ENCODE measurements at places on chromosomes 11 and 22. TPM values are rescaled to one million over a fixed set of nuclear protein-coding genes. Genes with fewer than 3 reads are reported as not detected.
A peak's percentile ranks its signal among the peaks of the same experiment; 100 is the strongest.

DNA sequence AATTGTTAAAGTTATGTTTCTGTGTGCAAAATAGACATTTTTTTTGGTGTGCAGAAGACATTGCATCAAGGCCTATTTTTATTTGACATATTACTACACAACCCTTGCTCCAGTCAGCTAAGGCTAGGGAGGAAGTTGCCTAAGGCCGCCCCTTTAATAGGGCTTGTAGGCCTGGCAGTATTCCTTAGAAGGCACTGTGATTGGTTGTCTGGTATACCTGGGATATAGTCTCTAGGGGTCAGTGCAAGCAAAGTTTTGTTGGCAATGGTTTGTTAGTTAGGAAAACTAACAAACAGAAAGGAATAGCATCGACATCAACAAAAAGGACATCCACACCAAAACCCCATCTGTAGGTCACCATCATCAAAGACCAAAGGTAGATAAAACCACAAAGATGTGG is 16.9 kb downstream of the CCDC15 start:
- H3K27ac ChIP-seq = no peak overlapping the region
- no peaks in the 10 kb centered on the region for H3K4me1 ChIP-seq
- no peaks in the 10 kb centered on the region for H3K36me3 ChIP-seq
- no peaks in the 10 kb centered on the region for H3K27me3 ChIP-seq

DNA sequence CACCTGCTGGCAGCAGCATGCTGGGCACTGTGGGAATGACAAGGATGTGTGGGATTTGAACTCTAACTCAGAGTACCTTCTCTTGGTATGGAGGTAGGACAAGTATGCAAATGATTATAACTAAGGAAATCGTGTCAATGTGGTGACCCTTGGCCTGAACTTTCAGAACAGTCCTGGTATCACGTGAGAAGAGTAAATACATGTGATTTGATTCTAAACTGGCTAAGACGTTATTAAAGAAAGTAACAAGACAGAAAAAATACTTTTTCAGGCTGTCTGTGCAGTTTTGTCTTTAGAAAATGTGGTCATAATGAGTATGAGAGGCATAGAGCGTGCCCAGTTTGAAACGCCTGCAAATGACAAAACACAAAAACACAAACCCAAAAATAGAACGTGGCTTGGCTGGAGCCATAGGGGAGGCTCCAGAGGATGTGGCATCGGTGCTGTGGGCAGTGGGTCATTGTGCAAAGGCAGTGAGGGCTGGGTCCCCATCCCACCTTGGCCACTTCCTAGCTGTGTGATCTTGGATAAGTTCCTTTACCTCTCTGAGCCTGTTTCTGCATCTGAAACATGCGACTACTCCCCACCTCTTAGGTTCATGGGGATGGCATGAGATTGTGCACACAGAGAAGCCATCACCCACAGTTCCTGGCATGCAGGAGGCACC is 18.4 kb upstream of the IL2RB start:
- no peaks in the 10 kb centered on the region for H3K36me3 ChIP-seq
- no peak for DNase-seq
- H3K27me3 ChIP-seq = no peaks in the 10 kb centered on the region
- H3K4me3 ChIP-seq = no peak overlapping the region
- peaks cover 5% of the 10 kb centered on the region for H3K4me1 ChIP-seq

DNA sequence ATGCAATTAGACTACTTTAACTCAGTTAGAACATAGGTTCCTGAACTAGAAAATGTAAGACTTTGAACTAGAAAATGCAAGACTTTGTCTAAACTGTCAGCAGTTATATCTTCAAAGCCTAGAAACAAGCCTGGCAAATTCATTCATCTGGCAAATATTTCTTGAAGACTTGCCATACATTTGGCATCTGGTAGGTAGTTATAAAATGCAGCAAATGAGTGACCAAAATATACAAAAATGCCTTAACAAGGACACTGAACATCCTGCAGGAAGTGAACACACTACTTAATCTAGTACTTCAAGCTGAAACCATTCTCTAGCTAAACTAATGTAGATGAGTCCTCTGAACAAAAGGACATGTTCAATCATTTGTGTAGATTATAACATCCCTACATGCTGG is 84.7 kb upstream of the SCUBE2 start:
- no peaks in the 10 kb centered on the region for H3K27me3 ChIP-seq
- H3K36me3 ChIP-seq = no peaks in the 10 kb centered on the region
- no peak overlapping the region for H3K4me3 ChIP-seq
- no peak for DNase-seq
- H3K4me1 ChIP-seq = no peaks in the 10 kb centered on the region

- H3K4me3 ChIP-seq = no peak overlapping the region
- DNase-seq = no peak
- peaks cover 54% of the 10 kb centered on the region for H3K36me3 ChIP-seq
Observed at GRCh38 chr11:67248653-67249052, 17.6 kb upstream of the GRK2 start.

- DNase-seq = no peak
- H3K4me3 ChIP-seq = no peak overlapping the region
- H3K4me1 ChIP-seq = no peaks in the 10 kb centered on the region
Observed at GRCh38 chr11:16193897-16194381, 162.4 kb downstream of the SOX6 start.

DNA sequence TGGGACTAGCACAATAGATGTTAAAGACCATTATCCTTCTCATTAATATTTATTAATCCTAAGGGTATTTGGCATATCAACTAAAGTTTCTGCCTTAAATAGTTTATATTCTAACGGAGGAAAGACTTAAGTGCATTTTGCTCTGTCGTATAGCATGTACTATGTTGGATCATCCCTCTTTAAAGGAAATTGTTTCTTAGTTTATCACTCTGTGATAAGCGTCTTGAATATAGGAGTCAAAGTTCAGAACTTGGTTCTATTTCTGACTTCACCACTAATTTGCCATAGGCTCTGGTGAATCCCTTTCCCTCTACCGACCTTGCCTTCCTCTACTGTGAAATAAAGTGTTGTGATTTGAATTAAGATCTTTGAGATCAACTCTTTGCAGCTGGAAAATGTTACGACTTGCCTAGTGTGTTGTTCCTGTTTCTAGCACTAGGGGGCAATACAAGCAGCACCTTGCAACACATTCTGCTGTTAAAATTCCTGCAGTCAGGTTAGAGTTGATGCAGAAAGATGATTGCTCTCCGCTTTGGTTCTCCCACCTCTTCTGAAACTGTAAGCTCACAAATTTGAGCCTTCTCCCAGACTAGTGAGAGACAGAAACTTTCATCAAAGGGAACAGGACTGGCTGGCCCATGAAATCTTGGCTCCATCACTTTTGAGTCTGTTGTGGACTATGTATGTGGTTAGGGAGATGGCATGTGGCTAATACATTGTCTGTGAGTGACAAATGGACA is 27.8 kb upstream of the ZNRF3 start:
- H3K27ac ChIP-seq = no peak overlapping the region
- DNase-seq = peak; percentile 76
- no peaks in the 10 kb centered on the region for H3K27me3 ChIP-seq
- no peaks in the 10 kb centered on the region for H3K4me1 ChIP-seq
- H3K4me3 ChIP-seq = no peak overlapping the region

DNA sequence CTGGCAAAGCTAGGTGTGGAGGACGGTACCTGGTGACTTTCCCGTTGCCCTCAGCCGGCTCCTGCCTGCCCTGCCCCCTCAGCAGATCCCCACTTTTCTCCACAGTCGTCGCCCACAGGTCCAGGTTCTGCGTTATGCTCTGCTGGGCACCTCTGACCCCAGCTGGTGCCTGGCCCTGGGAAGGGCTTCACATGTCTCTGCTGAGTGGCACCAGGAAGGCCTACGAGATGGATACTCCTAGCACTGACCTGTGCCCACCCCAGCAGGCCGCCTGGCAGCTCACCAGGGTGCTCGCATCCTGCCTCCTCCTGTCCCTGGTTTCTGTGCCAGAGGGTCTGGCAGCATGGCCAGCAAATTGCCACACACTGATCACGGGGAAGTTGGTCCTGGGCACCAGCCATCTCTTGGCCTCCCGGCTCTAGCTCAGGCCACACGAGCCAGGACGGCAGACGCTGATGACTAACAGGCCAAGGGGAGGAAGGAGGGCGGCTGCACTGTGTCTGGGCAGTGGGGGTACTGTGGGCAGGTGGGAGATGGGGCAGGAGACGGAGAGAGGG is 13.8 kb downstream of the CARS1 start:
- no peaks in the 10 kb centered on the region for H3K4me1 ChIP-seq
- H3K27ac ChIP-seq = no peak overlapping the region
- DNase-seq = no peak
- no peaks in the 10 kb centered on the region for H3K27me3 ChIP-seq

DNA sequence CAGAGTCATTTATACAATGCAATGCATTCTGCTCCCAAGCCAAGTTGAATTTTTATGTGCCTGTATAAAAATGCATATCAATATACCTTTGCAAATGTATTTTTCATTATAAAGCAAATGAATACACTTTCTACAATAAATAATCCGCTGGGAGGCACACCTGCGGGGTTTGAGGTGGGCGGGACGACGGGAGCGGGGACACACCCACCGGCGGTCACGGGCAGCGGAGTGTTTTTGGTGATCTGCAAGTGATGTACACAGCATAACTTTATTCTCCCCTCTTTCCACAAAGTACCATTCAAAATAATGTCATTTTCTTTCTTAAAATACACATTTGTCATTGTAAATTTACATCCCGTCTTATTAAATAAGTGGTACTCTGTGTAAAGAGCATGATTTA is 54.1 kb downstream of the BRD1 start:
- H3K4me3 ChIP-seq = no peak overlapping the region
- no peak for DNase-seq
- no peak overlapping the region for H3K27ac ChIP-seq
- no peaks in the 10 kb centered on the region for H3K27me3 ChIP-seq

- H3K4me3 ChIP-seq = no peak overlapping the region
- no peaks in the 10 kb centered on the region for H3K36me3 ChIP-seq
- no peak overlapping the region for H3K27ac ChIP-seq
- H3K4me1 ChIP-seq = no peaks in the 10 kb centered on the region
- no peaks in the 10 kb centered on the region for H3K27me3 ChIP-seq
Observed at GRCh38 chr11:76637491-76638269, 32.9 kb downstream of the LRRC32 start.

DNA sequence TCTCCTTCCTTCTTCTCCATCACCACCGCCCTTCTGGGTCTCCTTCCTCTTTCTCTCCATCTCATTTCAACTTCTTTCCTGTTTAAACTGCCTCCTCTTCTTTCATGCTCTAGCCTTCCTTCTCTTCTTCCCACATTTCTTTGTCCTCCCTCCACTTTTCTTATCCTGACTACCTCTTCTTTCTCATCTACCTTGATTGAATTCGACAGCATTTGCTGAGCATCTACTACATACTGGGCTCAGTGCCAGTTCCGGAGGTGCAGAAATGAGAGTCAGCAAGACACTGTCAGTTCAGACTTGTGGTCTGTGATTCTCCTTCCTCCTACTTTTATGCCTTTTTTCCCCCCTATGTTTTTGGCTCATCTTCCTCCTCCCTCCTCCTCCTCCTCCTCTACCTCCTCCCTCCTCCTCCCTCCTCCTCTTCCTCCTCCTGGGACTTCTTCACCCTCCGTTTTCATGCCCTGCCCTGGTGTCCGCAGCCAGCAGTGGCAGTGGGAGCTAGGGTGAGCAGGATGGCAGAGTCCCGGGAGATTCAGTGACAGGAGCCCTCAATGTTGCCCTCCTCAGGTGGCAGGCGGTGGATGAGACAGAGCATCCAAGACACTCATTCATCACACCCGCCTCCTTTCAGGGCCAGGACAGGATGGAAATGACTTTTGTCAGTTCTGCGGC is 146.0 kb upstream of the SEZ6L start:
- no peak for DNase-seq
- H3K4me1 ChIP-seq = no peaks in the 10 kb centered on the region
- H3K27me3 ChIP-seq = no peaks in the 10 kb centered on the region
- no peaks in the 10 kb centered on the region for H3K36me3 ChIP-seq
- no peak overlapping the region for H3K4me3 ChIP-seq

DNA sequence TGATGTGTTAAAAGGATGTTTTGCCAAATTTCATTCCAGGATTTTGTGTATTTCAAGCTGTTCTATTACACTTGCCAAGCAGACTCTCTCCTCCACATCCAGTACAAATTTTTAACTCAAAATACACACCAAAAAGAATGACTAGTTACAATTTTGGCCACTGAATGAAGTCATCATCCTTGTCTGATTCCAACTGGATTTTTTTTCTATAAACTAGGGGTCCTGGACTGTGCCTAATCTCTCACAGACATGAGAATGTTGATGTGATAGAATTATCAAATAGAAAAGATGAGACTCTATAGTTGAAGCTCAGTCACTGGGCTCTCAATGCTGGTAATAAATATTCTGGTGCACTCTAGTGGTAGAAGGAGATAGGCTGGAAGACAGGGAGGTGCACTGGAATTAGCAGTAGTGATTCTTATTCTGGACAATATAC is 85.8 kb downstream of the FANCF start:
- H3K4me1 ChIP-seq = no peaks in the 10 kb centered on the region
- no peak overlapping the region for H3K4me3 ChIP-seq
- H3K27me3 ChIP-seq = no peaks in the 10 kb centered on the region
- no peak overlapping the region for H3K27ac ChIP-seq

GRCh38 chr11:108204929-108205499 is 17.4 kb downstream of the NPAT start:
- no peak overlapping the region for H3K27ac ChIP-seq
- H3K4me3 ChIP-seq = no peak overlapping the region
- H3K36me3 ChIP-seq = no peaks in the 10 kb centered on the region
- no peaks in the 10 kb centered on the region for H3K4me1 ChIP-seq
- H3K27me3 ChIP-seq = no peaks in the 10 kb centered on the region
- no peak for DNase-seq

- H3K27me3 ChIP-seq = no peaks in the 10 kb centered on the region
- H3K4me3 ChIP-seq = no peak overlapping the region
- peaks cover 18% of the 10 kb centered on the region for H3K4me1 ChIP-seq
- no peaks in the 10 kb centered on the region for H3K36me3 ChIP-seq
- DNase-seq = peak; percentile 89
- H3K27ac ChIP-seq = peak overlapping the region; percentile 72
Observed at GRCh38 chr22:38243007-38243765, 29.6 kb downstream of the TMEM184B start.

GRCh38 chr11:29119116-29119515 is 897.7 kb downstream of the KCNA4 start:
- no peak for DNase-seq
- H3K4me1 ChIP-seq = no peaks in the 10 kb centered on the region
- H3K27me3 ChIP-seq = no peaks in the 10 kb centered on the region
- peak overlapping the region; percentile 43 for H3K27ac ChIP-seq

DNA sequence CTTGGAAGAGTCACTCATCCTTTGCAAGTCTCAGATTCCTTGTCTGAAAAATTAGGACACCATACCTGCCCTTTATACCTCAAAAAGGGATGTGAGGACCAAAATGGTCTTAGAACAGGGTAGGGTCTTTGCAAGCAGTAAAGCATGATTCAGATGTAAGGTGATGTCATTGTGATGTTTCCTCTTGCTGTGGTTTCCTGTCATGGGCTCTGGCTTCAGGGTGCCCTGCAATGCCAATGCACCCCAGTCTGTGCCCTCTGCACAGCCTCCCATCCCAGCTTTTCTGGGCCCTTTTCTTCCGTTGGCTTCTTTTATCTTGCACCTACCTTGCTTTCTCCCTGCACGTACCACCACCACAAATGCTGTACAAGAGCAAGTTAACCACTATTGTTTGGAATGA is 87.8 kb upstream of the NNMT start:
- no peak overlapping the region for H3K4me3 ChIP-seq
- H3K36me3 ChIP-seq = no peaks in the 10 kb centered on the region
- H3K27me3 ChIP-seq = no peaks in the 10 kb centered on the region

- no peaks in the 10 kb centered on the region for H3K27me3 ChIP-seq
- no peaks in the 10 kb centered on the region for H3K4me1 ChIP-seq
- no peak overlapping the region for H3K4me3 ChIP-seq
- no peak for DNase-seq
Observed at GRCh38 chr22:19393704-19394103, 37.8 kb downstream of the HIRA start.

Gene TPBGL
- total RNA-seq = 0.11 TPM

Gene PGA5
- total RNA-seq = not detected

Gene TMEM191B
- total RNA-seq = 3.3 TPM

Gene MIOX
- total RNA-seq = not detected

Gene JAML
- total RNA-seq = 3.3 TPM

All from colonic mucosa (tissue), 4 donors.